Kidney (tissue), 22 donors: ENCODE measurements at places on chromosomes 2 and 18. TPM values are rescaled to one million over a fixed set of nuclear protein-coding genes. Genes with fewer than 3 reads are reported as not detected.

DNA sequence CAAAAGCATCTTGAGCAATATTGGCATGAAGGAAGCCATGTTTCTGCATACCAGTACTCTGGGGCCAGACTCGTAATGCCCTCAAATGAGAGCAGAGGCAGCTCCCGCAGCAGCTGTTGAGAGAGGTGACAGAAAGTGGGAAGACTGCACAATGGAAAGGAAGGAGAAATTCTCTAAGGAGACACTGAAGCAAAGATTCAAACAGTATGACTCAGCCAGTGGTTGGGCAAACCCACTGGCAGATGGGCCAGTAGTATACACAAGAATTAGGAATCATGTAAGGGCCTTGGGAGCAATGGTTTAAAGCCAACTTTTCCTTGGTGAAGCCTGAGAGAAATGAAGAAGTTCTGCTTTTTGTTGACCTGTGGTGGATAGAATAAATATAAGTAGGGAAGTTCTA is 2092.7 kb upstream of the PIK3C3 start:
- H3K27ac ChIP-seq = no peak overlapping the region
- no peaks in the 10 kb centered on the region for H3K27me3 ChIP-seq
- H3K36me3 ChIP-seq = no peaks in the 10 kb centered on the region
- H3K4me1 ChIP-seq = no peaks in the 10 kb centered on the region

GRCh38 chr2:100011272-100011731 is 131.1 kb downstream of the AFF3 start:
- no peaks in the 10 kb centered on the region for H3K4me1 ChIP-seq
- peak; percentile 69 for DNase-seq
- no peaks in the 10 kb centered on the region for H3K27me3 ChIP-seq
- H3K4me3 ChIP-seq = no peak overlapping the region
- H3K36me3 ChIP-seq = no peaks in the 10 kb centered on the region

DNA sequence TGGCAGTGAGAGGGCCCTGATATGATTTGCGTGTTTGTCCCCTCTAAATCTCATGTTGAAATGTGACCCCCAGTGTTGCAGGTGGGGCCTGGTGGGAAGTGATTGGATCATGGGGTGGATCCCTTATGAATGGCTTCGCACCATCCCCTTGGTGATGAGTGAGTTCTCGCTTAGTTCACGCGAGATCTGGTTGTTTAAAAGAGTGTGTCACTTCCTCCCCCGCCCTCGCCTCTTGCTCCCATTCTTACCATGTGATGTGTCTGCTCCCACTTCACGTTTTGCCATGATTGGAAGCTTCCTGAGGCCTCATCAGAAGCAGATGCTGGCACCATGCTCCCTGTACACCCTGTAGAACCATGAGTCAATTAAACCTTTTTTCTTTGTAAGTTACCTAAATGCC is 319.9 kb upstream of the ID2 start:
- no peak overlapping the region for H3K4me3 ChIP-seq
- no peaks in the 10 kb centered on the region for H3K36me3 ChIP-seq
- DNase-seq = no peak
- H3K4me1 ChIP-seq = no peaks in the 10 kb centered on the region
- H3K27me3 ChIP-seq = no peaks in the 10 kb centered on the region

DNA sequence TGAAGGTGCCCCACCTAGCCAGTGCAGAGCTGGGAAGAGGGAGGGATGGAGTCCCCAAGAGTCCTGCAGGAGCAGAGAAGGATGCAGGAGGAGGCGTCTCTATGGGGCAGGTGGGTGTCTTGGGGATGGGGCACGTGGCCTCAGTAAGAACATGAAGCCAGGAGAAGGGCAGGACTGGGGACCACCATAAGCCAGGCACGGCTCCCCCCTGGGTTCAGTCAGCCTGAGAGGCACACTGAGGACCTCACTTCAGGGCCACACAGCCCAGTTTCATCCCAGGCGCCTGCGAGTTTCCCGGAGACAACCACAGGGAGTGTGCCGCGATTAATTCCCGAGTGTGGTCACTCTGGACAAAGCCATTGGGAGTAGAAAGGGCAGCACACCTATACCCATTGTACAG is 120.3 kb downstream of the GYPC start:
- H3K4me3 ChIP-seq = no peak overlapping the region
- H3K4me1 ChIP-seq = no peaks in the 10 kb centered on the region
- H3K27ac ChIP-seq = no peak overlapping the region
- no peaks in the 10 kb centered on the region for H3K27me3 ChIP-seq

- no peaks in the 10 kb centered on the region for H3K36me3 ChIP-seq
- H3K27me3 ChIP-seq = peaks cover 4% of the 10 kb centered on the region
- H3K27ac ChIP-seq = no peak overlapping the region
- H3K4me1 ChIP-seq = no peaks in the 10 kb centered on the region
These were observed 78.4 kb downstream of the INHBB start for GRCh38 chr2:120424274-120424796.

DNA sequence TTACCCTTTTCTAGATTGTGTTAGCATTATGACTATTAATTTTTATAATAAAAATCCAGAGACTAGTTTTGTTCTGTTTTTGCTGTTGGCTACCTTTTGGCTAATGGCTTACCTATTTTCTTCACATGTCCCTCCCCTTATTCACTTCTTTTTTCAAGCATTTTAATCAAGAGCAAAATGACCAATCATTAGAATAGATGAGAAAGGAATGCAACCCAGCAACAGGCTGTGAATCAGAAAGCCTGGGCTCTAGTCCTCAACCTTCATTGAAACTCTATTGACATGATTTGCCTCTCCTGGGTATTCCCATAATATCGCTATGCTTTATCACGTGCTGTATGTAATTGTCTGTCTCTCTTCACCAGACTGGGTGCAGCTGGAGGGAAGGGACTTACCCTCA is 370.1 kb downstream of the IRS1 start:
- DNase-seq = no peak
- no peaks in the 10 kb centered on the region for H3K27me3 ChIP-seq
- H3K4me1 ChIP-seq = peaks cover 4% of the 10 kb centered on the region

The SLC5A7 gene
- 0.88 TPM for total RNA-seq

GRCh38 chr2:241568726-241569125 is 10.2 kb downstream of the BOK start:
- no peak overlapping the region for H3K4me3 ChIP-seq
- no peak for DNase-seq
- H3K4me1 ChIP-seq = no peaks in the 10 kb centered on the region
- no peaks in the 10 kb centered on the region for H3K36me3 ChIP-seq
- no peaks in the 10 kb centered on the region for H3K27me3 ChIP-seq

DNA sequence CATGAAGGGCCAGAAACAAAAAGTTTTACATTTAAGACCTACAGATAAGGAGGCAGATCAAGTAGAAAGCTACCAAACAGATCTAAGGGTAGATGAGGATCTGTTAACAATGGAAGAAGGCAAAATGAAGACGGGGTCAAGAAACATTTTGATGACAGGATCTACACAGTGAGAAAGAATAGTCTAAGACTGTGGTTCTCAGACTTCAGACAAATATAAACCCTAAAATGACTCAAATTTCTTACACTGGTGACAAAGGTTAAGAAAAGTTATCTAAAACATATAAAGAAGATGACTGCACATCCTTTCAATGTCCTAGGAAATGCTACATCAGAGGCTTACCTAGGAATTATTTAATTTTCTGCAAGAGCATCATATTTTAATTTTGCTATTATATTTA is 34.4 kb downstream of the TRIP12 start:
- DNase-seq = no peak
- H3K4me3 ChIP-seq = no peak overlapping the region
- H3K27me3 ChIP-seq = no peaks in the 10 kb centered on the region
- H3K4me1 ChIP-seq = no peaks in the 10 kb centered on the region

DNA sequence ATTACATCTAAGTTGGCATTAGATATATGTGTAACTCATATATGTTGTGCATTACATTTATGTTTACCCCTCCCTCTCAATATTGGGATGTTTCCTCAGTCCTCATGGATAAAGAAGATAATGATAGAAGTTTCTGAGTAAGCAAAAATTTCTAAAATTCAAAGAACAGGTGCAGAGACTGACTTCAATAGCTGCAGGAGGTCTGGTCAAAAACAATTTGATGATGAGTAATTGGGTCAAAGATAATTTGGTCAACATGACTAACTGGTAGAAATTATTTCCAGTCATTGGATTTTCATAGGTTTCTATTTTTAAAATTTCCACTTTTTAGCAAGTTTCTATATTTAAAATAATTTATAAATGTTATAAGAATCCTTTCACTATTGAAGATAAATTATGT is 1130.9 kb upstream of the SLC39A10 start:
- H3K36me3 ChIP-seq = no peaks in the 10 kb centered on the region
- no peak overlapping the region for H3K4me3 ChIP-seq
- no peak overlapping the region for H3K27ac ChIP-seq
- no peaks in the 10 kb centered on the region for H3K27me3 ChIP-seq
- no peak for DNase-seq

DNA sequence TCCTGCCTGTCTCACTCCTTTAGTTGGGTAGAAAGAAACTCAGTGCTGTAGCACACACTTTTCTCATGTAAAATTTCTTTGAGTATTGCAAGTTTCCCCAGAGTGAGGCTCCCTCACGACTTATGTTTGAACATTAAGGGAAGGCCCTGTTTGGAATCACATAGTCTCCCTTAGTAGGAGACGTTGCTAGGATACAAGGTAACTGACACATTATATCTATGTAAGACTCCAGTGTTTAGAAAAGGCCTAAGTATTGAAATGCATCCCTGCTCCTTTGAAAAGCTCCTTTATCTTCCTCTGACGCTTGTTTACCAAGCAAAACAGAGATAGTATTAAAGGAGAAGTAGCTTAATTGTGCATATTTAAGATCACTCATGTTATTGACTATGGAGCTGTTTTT is 248.2 kb downstream of the PHLPP1 start:
- no peaks in the 10 kb centered on the region for H3K36me3 ChIP-seq
- no peak overlapping the region for H3K27ac ChIP-seq
- no peaks in the 10 kb centered on the region for H3K27me3 ChIP-seq

DNA sequence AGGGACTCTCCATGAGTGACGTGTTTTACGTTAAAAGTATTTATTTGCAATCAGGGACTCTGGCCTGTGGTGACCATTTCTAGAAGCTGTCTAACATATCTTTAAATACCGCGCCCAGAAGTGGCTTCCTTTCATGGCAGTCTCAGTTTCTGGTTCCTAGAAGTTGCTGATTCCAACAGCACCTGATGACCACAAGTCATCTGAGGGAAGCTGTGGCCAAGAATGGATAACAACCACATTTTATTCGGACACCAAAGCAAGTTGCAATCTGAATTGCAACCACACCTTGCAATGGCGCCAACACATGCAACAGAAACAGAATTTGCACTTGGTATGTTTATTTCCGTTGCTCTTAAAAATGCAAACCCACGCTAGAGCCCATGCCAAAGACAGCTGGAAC is 33.1 kb downstream of the MEX3C start:
- no peak overlapping the region for H3K27ac ChIP-seq
- no peak overlapping the region for H3K4me3 ChIP-seq
- no peaks in the 10 kb centered on the region for H3K36me3 ChIP-seq
- H3K4me1 ChIP-seq = no peaks in the 10 kb centered on the region
- no peaks in the 10 kb centered on the region for H3K27me3 ChIP-seq

- no peak for DNase-seq
- H3K4me3 ChIP-seq = no peak overlapping the region
- H3K27me3 ChIP-seq = no peaks in the 10 kb centered on the region
- H3K36me3 ChIP-seq = peaks cover 19% of the 10 kb centered on the region
- H3K27ac ChIP-seq = no peak overlapping the region
- no peaks in the 10 kb centered on the region for H3K4me1 ChIP-seq
These were observed 1.4 kb downstream of the CAD start for GRCh38 chr2:27218614-27219013.

- no peak for DNase-seq
- H3K27me3 ChIP-seq = no peaks in the 10 kb centered on the region
- no peak overlapping the region for H3K27ac ChIP-seq
- H3K36me3 ChIP-seq = no peaks in the 10 kb centered on the region
- H3K4me3 ChIP-seq = no peak overlapping the region
- no peaks in the 10 kb centered on the region for H3K4me1 ChIP-seq
These were observed 76.1 kb downstream of the CMPK2 start for GRCh38 chr2:6789559-6790138.

- no peaks in the 10 kb centered on the region for H3K4me1 ChIP-seq
- no peak overlapping the region for H3K27ac ChIP-seq
- no peaks in the 10 kb centered on the region for H3K36me3 ChIP-seq
- H3K27me3 ChIP-seq = no peaks in the 10 kb centered on the region
These were observed 124.9 kb downstream of the NRP2 start for GRCh38 chr2:205807229-205807628.

DNA sequence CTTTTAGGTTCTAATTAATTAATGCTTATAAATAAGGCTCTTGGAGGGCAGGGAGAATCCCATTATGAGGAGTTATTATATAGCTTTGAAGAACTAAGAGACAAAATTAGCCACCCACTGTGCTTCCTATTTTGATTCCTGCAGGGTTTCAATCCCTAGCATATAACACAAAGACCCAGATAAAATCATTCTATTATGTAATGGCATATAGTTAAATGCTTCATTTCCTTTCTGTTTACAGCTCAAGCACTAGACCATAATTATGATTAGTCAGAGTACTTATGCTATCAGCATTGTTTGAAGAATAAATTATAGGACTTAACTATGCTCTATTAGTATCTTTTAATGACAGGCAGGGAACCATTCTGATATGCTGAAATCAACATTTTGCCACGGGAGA is 9.1 kb downstream of the GPR155 start:
- H3K4me1 ChIP-seq = no peaks in the 10 kb centered on the region
- no peak overlapping the region for H3K27ac ChIP-seq
- no peaks in the 10 kb centered on the region for H3K36me3 ChIP-seq
- no peak for DNase-seq
- no peak overlapping the region for H3K4me3 ChIP-seq

GRCh38 chr2:206471524-206472062 is 28.3 kb downstream of the ADAM23 start:
- no peaks in the 10 kb centered on the region for H3K4me1 ChIP-seq
- DNase-seq = no peak
- H3K36me3 ChIP-seq = no peaks in the 10 kb centered on the region
- H3K27ac ChIP-seq = no peak overlapping the region
- H3K4me3 ChIP-seq = no peak overlapping the region
- no peaks in the 10 kb centered on the region for H3K27me3 ChIP-seq

GRCh38 chr2:99834426-99834825 is 308.0 kb downstream of the AFF3 start:
- no peak overlapping the region for H3K27ac ChIP-seq
- DNase-seq = no peak
- H3K27me3 ChIP-seq = no peaks in the 10 kb centered on the region
- no peaks in the 10 kb centered on the region for H3K4me1 ChIP-seq
- no peaks in the 10 kb centered on the region for H3K36me3 ChIP-seq

GRCh38 chr2:23520256-23520655 is 135.3 kb downstream of the KLHL29 start:
- no peaks in the 10 kb centered on the region for H3K27me3 ChIP-seq
- H3K4me1 ChIP-seq = peaks cover 7% of the 10 kb centered on the region
- H3K27ac ChIP-seq = no peak overlapping the region
- peak; percentile 42 for DNase-seq
- H3K36me3 ChIP-seq = no peaks in the 10 kb centered on the region

The PTPN18 gene
- 89.2 TPM for total RNA-seq

- no peak for DNase-seq
- no peaks in the 10 kb centered on the region for H3K27me3 ChIP-seq
- no peak overlapping the region for H3K27ac ChIP-seq
- no peaks in the 10 kb centered on the region for H3K36me3 ChIP-seq
These were observed 94.6 kb upstream of the LGALSL start for GRCh38 chr2:64359171-64359891.

The CYTIP gene
- total RNA-seq = 24.0 TPM
